ENCODE measurements at places on chromosomes 1 and 21.

- no peak for DNase-seq
Observed at GRCh38 chr1:24084050-24084449, 27.9 kb downstream of the MYOM3 start.

DNA sequence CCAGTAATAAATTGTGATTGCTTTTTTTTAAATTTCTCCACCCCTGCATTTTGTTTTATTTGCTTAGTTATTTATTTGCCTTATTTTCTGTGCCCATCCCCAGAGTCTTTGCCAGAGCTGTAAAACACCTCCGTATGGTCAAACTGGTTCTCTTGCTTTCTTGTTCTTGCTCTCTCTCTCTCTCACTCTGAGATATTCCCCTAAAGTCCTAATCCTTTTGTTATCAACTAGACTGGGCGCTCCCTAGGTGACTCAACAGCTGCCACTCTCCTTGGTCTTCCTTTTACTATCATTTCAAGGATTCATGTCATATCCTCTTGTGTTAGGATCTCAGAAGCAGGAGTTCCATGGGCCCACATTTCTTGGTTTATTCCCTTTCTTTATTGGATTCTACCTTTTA, 160.0 kb downstream of the PRDM2 start:
- DNase-seq = no peak

DNA sequence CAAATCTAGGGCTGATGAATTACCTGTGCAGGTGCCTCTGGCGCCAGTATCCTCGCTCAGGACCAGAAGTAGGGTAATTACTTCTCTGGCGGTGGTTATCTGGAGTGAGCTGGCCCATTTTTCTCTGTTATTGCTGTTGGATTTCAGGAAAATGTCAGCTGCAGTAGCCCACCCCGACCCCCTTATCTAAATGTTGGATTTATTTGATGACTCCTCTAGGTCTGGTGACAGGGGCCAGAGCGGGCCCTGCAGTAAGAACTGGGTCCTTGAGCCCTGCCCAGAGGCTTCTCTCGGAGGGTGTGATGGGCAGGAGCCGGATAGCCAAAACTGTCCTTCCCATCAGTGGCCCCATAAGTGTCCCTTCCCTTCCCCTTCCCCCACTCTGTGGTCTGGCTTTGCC, 384.3 kb downstream of the PTPRU start:
- DNase-seq = no peak

DNA sequence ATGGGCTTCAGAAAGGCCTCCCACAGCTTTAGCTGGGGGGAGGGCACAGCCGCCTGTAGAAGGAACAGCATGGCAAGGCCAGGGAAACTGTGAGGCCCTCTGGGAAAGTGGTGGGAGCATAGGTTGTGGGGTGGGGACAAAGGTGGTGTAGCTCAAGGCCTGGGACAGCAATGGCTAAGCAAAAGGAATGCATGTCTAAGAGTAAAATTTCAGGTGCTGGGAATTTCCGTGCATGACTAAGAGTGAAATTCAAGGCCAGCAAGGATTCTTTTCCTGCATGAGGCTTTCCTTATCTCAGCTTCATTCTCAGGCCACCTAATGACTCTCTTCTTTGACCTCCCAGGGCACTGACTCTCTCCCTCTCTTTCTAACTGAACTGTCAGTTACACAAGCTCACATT, 86.5 kb upstream of the WNT4 start:
- DNase-seq = no peak

- no peak for DNase-seq
Observed at GRCh38 chr1:172950528-172950927, 100.2 kb downstream of the TNFSF18 start.

DNA sequence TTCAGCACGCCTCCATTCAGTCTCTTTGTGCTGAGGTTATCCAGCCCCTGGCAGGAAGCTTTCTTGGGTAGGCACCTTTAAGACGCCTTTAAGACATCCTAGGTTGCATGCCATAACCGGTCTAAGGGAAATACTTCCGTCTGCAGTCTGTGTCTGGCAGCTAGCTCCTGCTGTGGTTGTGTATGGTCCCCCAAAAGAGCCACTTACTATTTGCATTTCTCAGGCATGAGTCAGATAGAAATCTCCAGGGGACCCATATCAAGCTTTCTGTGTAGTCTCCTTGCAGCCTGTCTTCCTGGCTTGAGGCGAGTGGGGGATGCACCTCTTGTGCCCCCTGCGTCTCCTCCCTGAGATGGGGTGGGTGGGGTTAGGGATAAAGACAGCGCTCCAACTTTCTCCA, 10.0 kb upstream of the RYR2 start:
- no peak for DNase-seq

DNA sequence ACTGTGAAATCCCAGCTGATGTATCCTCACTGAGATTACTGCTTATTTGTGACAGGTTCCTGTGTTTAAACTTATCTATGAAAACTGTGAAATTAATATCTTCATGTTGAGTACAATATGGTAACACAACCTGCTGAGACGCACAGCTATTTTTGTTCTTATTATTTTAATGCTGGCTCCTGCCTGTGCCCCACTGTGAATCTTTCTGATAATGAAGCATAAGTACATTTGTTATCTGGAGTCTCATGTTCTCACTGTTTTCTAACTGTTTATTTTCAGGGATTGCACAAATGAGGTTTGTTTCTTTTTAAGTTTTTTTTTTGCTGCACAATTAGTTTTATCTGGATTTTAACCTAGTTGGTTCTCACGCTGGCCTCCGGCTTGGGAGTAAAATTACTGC, 39.9 kb upstream of the IFNAR2 start:
- no peak for DNase-seq

- no peak for DNase-seq
Observed at GRCh38 chr1:246641394-246641793, 75.1 kb downstream of the CNST start.

DNA sequence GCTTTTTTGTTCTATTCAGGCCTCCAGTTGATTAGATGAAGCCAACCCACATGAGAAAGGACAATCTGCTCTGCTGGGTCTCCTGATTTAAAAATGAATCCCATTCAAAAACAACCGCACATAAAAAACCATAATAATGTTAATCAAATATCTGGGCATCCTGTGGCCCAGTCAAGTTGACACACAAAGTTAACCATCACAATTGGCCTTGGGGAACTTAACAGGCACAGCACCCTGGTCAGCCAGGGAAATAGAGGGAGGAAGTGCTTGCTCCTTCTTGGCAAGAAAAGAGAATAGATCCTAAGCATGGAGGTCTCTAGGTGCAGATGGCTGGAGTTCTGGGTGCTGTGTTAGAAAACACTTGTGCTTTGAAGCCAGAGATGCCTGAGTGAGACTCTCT, 109.6 kb upstream of the OLIG2 start:
- DNase-seq = no peak

All from CD4-positive, alpha-beta T cell treated with Interleukin-21 for 1 hour (primary cell).